ENCODE measurements at places on chromosomes 2 and 18.

- no peak for DNase-seq
These were observed 433.3 kb downstream of the NBAS start for GRCh38 chr2:15127876-15128275.

DNA sequence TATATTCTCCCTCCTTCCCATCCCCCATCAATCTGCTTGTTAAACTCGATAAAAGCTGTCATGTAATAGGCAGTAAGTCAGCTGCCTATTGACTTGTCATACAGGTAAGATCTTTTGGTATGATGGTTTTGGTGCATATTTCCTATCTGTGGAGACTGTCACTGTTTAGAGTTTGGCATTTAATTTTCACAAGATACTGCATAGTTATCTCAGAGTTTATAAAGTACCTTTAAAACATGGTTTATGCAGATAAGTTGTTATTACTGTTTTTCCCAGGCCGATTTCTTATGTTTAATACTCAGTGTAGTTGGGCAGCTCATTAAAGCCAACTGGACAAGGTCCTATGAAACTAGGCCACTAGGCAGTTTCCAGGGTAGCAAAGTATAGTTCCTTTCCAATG is 222.1 kb downstream of the GALNT13 start:
- no peak for DNase-seq

- no peak for DNase-seq
These were observed 89.1 kb downstream of the POLR1A start for GRCh38 chr2:86016581-86016980.

GRCh38 chr2:171551836-171552235 is 29.6 kb downstream of the CYBRD1 start:
- no peak for DNase-seq

GRCh38 chr18:9673296-9674251 is 34.5 kb upstream of the RAB31 start:
- DNase-seq: no peak

- no peak for DNase-seq
These were observed 260.8 kb downstream of the CBLN2 start for GRCh38 chr18:72283148-72283925.

- DNase-seq: no peak
These were observed at the start of gene PID1 for GRCh38 chr2:229270551-229271410. TSS of gene PID1 (minus strand) at chr2:229271287. CDS start at chr2:229271043, 244 bp downstream.

DNA sequence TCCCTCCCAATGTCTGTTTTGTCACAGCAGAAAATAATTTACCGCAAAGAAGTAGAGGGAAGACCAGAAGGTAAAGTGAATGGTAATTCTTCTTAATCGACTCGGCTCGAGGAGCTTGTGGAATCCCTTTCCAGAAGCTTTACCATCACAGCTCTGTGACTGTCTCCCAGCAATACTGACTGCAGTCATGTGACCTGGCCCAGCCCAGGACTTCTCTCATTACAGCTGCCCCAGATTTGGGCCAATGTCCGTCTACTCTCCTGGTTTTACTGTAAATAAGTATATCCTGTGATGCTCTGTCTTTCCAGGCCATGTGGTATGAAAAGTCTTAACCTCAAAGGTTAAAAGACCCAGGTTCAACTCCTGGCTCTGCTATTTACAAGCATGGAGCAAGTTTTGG is 18.9 kb upstream of the ELOA2 start:
- DNase-seq: no peak

DNA sequence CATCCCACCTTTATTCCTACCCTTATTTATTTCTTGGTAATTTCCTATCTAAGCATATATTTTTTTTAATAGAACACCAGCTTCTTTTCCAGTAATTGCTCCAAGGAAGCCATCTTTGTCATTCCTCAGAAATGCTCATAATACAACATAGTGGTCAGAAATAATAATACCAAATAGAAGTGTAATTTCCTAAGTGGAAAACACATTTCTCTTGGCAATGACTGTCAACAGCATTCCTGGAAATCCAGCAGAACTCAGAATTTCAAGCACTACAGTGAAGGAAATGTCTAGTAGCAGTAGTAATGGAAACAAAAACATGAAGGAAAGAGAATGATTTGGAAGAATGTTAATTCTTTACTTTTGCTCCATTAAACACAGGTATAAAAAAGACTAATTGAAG is 56.6 kb downstream of the GDF7 start:
- no peak for DNase-seq

GRCh38 chr2:96413323-96413722 is 77.8 kb downstream of the NCAPH start:
- DNase-seq: no peak

GRCh38 chr2:49426996-49427395 is 272.7 kb upstream of the FSHR start:
- DNase-seq: no peak

DNA sequence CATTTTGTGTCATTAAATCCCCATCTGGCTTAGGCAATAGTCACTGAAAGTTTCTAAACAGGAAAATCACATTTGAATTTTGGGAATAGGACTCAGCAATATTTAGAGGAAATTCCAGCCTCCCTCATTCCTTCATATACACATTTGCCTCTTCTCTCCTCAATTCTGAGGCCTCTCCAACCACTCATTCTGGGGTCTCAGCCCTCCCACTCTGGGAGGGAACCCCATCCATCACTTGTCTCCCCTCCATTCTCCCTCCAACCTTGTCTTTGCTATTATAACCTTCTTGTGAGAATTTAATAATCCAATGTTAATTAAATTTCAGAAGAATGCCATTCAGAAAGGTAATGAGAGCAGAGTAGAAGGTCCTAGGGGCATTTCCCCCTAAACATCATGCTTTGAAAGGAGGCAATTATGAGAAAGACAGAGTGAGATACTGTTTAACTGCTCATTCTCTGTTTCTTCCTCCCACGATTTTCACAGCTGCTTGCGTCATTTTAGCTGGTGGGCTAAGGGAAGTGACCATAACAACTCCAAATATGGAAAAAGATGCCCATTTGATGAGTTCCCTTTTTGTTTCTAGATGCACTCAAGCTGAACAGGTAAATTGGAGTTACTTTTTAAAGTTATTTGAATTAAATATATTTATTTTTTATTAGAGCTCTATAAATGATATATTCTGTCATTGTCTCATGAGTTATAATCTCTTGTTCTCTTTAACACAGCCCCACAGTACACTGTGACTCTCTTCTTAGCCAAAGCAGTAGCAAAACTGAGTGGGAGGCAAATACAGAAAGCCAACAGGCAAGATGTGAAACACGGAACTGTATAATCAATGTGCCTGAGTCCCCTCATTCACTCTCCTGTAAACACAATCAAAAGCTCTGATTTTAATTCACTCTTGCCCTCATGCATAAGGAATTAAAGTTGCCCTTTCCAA is 135.1 kb downstream of the DLGAP1 start:
- DNase-seq: no peak

DNA sequence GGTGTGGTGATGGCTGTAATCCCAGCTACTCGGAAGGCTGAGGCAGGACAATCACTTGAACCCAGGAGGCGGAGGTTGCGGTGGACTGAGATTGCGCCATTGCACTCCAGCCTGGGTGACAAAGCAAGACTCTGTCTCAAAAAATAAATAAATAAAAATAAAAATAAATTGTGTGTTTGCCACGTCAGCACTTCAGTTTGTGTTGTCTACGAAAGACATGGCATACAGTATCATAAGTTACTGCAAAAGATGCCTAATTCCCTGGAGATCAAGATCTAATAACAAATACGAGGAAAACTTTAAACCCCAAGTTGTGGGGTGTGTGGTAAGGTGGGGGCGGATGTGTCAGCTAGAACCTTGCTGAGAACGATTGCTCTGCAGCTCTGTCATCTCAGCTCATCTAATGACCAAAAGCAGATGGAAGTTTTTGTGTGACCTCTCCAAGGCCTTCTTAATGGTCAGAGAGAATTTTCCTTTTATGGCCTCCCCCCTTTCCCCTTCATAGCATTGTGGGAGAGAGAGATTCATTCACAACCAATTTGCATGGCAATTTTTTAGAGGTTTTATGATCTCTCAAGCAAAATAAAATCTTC is 11.3 kb downstream of the NPAS2 start:
- DNase-seq: no peak

GRCh38 chr2:237222178-237222577 is 136.5 kb downstream of the COPS8 start:
- DNase-seq: no peak

DNA sequence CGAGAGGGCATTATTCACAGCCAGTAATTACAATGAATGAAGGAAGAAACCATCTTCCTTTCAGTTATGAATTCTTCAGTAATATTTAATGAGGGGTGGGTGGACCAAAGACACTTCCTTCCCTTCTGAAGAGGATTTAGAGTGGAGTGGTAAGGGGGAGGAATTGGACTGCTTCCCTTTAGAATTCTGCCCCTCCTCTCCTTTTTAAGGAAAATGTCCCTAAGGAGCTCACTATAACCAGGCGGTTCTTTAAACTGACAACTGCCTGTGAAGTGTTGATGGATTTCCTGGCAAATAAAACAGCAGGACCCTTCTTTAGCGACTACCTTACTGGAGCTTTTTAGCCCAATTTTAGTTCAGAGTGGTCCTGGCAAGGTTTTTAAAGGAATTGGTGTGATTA is 86.4 kb downstream of the LIMS1 start:
- no peak for DNase-seq

DNA sequence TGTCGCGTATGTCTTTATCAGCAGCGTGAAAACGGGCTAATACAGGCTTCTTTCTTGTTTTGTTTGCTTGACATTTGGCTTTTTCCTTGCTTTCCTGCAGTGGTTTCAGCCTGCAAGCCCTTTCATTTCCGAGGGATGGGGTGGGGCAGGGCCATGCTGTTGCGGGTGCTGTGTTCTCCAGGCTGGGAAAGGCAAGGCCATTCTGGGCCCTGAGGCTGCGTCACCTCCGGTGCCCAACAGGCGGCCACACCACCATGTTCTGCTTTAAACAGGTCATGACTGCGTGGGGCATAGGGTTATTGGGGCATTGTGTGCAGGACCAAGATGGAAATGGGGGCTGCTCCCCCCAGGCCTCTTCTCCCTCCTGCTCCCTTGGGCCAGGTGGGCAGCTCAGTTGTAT is 38.6 kb upstream of the PLB1 start:
- no peak for DNase-seq

DNA sequence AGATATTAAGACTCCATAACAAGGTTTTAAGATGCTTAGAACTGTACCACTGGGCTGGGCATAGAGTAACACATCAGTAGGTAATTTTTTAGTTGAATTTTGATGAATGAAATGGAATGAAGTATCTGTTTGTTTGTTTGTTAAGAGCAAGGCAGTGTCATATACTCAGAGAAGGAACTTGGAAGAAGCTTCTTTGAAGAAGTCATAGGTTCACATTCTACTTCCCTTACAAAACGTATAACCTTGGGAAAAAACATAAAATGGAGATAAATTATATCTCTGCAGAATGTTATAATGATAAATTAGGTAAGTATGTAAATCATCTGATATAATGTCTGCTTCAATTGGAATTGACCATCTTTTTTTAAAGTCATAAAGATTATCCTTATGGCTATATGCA is 122.1 kb upstream of the SLC39A10 start:
- DNase-seq: no peak

DNA sequence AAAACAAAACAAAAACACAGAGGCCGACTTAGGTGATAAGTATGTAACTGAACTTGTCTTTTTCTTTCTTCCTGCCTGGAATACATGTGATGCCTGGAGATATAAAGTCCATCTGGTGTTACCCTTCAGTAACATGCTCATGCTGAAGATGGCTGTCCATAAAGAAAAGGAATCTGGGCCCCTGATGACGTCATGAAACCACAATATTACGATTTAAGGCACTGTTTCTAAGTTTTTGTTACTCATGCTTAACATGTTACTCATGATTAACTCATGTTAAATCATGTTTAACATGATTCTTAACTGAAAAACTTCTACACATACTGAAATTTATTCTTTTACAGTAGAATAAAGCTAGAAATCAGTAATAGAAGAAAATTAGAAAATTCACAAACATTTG is 49.0 kb downstream of the STRADB start:
- no peak for DNase-seq

DNA sequence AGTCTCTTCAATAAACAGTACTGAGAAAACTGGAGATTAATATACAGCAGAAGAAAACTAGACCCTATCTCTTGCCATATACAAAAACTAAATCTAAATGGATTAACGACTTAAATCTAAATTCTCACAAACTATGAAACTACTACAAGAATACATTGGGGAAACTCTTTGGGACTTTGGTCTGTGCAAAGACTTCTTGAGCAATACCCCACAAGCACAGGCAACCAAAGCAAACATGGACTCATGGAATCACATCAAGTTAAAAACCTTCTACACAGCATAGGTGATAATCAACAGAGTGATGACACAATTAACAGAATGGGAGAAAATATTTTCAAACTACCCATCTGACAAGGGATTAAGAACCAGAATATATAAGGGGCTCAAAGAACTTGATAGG is 848.2 kb upstream of the NRXN1 start:
- no peak for DNase-seq

DNA sequence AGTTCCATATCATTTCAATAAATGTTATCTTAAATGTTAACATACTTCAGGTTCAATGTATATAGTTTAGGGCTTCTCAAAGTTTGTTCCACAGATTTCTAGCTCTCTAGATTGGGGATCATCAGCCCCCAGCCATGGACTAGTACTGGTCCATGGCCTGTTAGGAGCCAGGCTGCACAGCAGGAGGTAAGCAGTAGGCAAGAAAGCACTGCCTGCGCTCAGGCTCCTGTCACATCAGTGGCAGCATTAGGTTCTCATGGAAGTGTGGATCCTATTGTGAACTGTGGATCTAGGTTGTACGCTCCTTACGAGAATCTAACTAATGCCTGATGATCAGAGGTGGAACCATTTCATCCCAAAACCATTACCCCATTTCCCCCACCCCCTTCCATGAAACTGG is 531.1 kb downstream of the PARD3B start:
- no peak for DNase-seq

GRCh38 chr2:109497463-109497862 is 116.3 kb downstream of the SEPTIN10 start:
- DNase-seq: no peak

DNA sequence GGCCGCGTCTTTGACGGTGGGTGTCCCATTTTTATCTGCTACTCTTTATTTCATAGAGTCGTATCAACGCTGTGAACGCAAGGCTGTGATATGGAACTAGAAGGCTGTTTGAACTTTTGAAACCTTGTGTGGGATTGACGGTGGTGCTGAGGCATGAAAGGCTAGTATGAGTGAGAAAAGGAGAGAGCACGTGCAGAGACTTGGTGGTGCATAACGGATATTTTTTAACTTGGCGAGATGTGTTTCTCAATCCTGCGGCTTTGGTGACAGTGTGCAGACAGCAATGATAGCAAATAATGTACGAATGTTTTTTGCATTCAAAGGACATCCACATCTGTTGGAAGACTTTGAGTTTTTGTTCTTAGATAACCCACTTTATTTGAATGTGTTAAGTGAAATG is 6.2 kb downstream of the HES6 start:
- DNase-seq: no peak

GRCh38 chr18:21997207-21998143 is 171.9 kb upstream of the GATA6 start:
- no peak for DNase-seq
